ENCODE measurements at places on chromosomes 12 and 14.

DNA sequence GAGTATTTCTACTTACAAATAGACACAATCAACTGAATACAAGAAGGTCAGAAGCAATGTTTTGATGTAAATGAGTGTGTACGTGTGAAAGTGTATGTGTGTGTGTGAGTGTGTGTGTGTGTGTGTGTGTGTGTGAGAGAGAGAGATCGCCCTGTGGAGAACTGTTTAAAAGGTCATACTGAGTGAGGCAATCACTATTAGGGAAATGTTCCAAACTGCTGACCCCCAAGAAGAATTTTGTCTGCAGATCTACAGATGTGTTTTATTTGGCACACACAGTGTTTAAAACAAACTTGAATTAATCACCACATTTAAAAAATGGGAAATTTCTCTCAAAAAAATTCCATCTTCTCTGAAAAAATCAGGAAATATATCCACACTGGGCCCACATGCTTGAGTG is 1069.1 kb downstream of the SLC6A15 start:
- DNase-seq: no peak

DNA sequence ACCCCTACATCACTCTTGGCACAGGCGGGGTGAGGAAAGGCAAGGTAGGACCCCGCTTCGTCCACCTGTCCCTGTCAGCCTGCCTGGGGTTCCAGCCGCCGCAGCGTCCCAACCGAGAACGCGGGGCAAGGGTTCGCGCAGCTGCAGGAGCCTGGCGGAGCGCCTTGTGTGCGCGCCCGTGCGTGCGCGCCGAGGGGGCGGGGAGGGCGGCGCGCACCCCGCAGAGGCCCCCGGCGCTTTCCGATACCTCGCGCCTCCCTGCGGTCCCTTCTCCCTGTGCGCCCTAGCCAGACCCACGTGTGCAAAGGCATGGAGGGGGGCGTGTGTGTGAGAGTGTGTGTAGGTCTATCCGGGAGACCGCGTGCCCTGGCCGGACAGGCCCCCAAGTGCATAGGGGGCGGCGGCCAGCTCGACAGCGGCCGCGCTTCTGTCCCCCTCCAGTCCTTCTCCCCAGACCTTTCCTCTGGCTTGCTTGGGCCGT is 122.4 kb downstream of the TSPAN9 start:
- DNase-seq: no peak

DNA sequence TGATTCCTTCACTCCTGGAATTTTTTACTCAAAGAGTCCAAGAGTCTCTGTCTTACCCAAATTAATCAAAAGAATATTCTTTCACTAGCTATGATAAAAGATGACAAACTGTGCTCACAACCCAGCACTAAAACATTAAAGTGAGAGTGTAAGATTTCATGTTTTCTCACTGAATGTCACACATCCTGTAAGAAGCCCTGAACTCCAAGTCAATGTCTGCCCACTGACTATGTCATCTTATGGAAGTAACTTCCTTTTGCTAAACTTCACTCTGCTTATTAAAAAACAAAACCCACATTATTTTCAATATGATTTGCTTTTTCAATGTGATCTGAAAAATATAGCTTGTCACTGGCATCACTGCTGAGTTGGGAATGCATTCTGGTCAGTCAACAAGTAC is 15.6 kb downstream of the SPRING1 start:
- DNase-seq: no peak

GRCh38 chr12:130375296-130376287 is 37.9 kb downstream of the PIWIL1 start:
- no peak for DNase-seq

GRCh38 chr12:9132008-9132535 is 16.4 kb upstream of the A2M start:
- no peak for DNase-seq

GRCh38 chr14:30698463-30698862 is 76.3 kb downstream of the SCFD1 start:
- DNase-seq: no peak

DNA sequence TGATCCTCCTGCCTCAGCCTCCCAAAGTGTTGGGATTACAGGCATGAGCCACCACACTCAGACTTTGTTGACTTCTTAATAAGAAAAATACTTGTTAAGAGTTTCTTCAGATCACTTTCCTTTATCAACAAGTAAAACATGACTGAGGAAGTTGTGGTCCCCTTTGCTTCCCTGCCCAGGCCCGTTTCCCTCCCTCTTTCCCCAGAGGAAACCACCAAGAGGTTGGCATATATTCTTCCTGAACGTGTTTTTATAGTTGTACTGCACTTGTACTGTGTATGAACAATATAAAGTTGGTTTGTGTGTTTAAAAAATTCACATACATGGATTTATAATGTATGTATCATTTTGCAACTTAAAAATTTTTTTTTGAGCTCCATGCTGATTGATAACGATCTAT is 28.4 kb downstream of the PTPN11 start:
- no peak for DNase-seq
